NCI-H1092 (cell line): ENCODE measurements at places on chromosomes 6 and 20.

- no peak for DNase-seq
These were observed 56.1 kb upstream of the ZFAND3 start for GRCh38 chr6:37763413-37763812.

GRCh38 chr6:93196406-93196970, 222.9 kb downstream of the EPHA7 start:
- no peak for DNase-seq

GRCh38 chr20:21105429-21106170, 558 bp downstream of the LINC00237 start:
- no peak for DNase-seq

DNA sequence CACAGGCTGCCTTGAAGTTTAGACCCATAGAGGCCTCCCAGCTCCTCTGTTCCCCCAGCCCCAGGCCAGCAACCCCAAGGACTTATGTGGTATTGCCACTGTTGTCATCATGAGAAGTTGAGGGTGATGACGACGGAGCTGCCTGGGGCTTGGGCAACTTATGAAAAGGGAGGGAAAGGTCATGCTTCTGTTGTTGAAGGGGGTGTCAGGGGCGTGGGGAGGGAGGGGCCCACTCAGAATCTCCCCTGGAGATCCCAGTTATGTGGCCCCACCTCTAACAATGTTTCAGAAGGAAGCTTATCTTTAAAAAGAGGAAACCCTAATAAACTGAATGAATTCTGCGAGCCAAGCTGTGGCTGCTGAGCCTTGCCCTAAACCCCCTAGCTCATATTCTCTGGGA, 4.2 kb downstream of the ADTRP start:
- no peak for DNase-seq

DNA sequence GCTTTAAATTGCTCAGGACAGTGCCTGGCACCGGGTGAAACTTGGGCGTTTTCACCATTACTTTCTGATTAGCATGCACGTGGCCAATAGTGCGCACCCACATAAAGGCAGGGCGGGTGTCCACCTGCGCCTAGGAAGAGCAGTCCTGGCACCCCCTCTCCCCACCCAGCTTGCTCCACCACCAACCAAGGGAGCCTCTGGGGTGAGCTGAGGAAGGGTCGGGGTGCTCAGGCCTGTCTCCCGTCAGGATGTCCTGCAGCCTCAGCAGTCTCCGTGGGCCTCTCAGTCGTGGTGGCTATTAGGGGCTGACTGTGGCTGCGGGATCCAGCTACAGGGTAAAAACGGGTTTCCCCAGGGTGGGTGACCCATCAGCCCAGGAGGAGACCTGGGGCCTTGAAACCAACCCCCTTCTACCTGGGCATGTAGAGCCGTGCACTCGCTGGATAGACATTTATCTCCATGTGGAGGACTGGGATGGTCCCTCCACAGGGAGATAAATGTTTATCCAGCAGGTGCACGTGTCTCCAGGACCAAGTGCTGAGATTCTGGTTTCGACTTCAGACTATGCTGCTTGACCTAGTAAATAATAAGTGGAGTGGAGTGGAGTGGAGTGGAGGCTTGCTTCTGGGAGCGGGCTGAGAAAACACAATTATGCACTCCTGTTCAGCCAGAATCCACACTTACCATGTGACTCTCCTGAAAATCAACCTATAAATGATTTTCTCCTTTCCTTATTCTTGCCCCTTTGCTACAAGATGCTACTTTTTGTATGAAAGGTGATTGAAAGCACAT, 91.1 kb downstream of the ZDHHC14 start:
- no peak for DNase-seq

DNA sequence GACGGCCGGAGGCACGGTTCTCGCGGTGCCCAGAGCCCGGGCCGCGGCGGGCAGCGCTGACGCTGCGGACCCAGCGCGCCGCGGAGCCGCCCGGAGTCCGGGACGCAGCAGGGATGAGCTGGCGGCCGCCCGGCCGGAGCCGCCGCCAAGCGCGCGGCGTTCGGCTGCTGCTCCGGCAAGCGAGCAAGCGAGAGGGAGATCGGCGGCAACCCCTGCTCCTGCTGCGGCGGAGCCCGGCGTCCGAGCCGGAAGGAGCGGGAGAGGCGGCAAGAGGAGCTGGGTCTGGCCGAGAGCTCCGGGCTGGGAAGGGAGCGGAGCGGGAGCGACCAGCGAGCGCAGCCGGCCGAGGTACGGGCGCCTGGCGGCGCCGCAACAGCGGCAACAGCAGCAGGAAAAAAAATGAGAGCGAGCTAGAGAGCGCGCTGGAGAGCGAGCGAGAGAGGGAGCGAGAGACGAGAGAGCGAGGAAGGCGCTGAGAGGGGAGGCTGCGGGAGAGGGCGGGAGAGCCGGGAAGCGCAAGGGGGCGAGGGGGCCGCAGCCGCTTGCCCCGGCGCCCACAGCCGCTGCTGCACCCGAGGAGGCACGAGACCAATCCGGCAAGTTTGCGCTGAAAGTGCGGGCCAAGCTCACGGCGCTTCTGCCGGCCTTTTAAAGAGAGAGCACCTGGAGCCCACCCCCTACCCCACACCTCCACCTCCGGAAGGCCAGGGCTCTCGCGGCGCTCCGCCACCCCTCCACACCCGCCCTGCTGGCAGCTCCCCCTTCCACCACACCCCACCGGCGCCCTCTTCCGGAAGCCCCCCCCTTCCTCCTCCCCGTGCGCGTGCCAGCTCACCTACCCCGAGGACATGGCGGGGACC, 496 bp downstream of the GRM4 start:
- peak; percentile 41 for DNase-seq

- no peak for DNase-seq
These were observed 15.2 kb upstream of the KCNK15 start for GRCh38 chr20:44730441-44730840.

DNA sequence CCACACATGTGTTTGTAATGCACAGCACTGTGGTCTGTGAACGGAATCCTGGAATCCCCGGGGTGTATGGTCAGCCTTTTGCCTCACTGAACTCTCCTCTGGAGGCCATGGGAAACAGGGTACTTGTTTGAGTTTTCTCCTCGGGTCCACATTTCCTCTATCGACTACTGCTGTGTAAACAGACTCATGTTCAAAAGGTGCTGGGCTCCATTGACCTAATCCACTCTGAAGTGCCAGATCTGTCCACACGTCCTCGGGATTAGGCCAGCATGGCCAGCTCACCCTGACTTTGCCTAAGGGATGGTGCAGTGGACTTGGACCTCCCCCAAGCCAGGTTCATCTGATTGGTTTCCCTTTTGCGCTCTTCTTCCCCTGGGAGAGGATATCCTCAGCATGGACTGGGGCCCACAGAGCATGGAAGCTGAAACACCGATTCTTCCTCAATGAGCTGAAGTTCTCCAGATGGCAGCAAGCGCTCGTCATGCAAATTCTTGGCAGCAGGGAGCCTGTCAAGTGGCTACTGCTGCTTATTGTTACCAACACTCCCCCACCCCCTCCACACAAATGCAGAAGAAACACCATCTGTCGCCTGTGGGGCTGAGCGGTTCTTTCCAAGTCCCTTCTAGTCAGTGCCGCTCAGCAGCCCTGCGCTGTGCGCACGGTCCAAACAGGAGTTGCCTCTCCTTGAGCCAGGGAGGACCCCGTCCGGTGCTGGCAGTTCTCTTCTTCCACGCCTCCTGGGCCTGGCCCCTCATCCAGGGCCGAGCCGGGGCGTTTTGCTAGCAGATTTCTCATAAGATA, 292.6 kb upstream of the MARCKS start:
- DNase-seq: peak; percentile 91

- DNase-seq: peak; percentile 81
These were observed 79.2 kb upstream of the PLN start for GRCh38 chr6:118468682-118469465.

- DNase-seq: no peak
These were observed 84.9 kb downstream of the THBS2 start for GRCh38 chr6:169168706-169169105.

DNA sequence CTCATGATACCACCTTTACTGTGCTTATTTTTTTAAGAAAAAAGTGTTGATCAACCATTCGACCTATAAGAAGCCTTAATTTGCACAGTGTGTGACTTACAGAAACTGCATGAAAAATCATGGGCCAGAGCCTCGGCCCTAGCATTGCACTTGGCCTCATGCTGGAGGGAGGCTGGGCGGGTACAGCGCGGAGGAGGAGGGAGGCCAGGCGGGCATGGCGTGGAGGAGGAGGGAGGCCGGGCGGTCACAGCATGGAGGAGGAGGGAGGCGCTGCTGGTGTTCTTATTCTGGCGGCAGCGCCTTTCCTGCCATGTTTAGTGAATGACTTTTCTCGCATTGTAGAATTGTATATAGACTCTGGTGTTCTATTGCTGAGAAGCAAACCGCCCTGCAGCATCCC, 15.6 kb upstream of the SLC22A1 start:
- DNase-seq: no peak

- DNase-seq: no peak
These were observed 1.7 kb upstream of the FBXO5 start for GRCh38 chr6:152984513-152984872.

DNA sequence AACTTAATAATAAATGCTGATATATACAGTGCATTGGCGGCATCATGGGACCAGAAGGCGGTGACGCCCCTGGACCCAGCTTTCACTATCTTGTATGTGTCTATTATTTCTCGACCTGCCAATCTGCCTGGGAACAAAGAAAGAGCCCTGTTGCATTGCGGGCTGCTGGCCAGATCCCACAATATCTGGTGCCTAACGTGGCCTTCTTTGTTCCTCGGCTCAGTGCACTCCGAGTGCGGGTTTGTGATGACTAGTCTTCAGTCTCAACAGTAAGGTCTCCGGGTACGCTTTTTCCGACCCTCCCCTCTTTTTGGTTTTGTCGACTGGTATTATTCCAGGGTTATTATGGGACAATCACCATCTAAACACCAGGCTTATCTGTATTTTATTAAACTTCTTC, 291.5 kb downstream of the TBC1D32 start:
- no peak for DNase-seq

GRCh38 chr20:53595018-53595378, 1.4 kb upstream of the ZNF217 start:
- DNase-seq: no peak

- DNase-seq: no peak
These were observed 36.7 kb upstream of the CCN6 start for GRCh38 chr6:112017169-112017568.

DNA sequence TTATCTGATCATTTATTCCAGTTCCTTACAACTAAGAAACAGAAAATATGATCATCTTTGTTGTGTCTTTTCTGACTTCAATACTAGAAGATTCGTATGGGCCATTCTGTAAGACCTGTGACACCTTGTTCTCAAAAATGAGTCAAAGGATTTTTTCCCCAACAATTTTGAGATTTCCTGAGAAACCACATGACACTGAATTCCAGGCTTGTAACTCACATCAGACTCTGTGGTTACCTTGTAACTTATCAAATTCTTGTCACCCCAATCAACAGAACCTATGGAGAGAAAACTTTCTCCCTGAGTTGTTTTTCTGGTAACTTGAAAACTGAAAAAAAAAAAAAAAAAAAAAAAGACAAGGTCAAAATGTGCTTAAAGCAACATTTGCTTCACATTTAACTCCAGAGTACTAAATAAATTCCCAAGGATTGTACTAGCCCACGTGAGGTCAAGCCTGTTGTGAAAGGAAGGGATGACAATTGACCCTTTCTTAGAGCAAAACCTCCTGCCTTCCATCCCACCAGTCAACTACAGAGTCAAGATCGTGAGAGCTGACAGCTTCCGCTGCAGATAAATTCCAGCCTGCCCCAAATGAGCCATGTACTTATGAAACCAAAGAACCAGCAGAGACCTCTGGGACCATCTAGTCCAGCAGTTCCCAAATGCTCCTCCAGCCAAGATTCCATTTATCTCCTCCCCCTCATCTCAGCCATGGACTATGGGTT, 140.3 kb downstream of the TBX18 start:
- DNase-seq: no peak

DNA sequence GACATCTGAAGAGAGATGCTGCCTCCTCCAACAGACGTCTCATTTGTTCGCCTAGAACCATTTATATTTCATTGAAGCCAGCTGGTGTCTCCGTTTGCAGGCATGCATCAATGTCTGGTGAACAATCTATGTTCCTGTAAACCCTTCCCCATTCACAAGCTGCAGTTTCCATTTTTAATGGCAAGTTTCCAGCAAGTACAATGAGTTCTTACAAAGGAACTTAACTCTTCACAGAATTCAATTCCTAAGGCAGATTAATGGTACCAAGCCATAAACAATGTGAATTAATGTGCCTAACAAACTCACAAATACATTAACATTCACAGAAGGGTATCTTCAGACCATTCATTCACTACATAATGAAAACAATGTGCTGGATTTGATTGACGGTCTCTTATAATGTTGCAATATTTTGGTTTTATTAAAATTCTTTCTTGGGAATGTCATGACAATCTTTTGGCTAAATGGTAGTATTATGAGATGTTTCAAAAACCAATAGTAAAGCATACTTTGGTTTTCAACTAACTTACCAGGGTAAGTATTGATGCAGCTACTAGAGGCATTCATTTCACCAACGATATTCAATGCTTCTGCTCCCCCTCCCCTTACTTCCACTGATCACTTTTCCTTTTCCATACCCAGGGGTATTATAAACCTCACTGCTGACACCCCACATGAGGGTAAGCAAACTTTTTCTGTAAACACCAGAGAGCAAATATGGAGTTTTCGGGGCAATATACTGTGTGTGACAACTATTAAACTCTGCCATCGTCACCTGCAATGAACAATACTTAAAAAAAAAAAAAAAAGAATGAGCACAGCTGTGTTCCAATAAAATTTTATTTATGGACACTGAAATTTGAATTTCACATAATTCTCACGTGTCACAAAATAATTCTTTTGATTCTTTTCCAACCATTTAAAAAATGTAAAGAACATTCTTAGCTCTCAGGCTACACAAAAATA, 4.2 kb downstream of the AKIRIN2 start:
- no peak for DNase-seq
